ENCODE measurements at places on chromosomes 6 and 20. TPM values are rescaled to one million over a fixed set of nuclear protein-coding genes. Genes with fewer than 3 reads are reported as not detected.

DNA sequence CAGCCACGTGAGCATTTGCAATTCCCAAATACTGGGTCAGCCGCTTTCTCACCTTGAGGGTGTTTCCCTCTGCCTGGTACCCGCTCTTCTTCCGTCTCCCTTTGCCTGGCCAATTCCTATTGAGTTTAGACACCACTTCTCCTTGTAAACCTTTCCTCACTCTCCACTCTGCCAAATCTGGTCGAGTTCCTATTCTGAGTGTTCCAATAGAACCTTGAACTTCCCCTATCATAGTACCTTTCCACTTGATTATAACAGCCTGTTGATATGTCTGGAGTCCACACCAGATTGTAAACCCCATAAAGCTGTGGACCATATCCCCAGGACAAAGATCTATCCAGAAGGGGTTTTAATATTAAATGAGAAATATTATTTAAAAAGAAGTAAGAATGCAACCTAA, 36.0 kb upstream of the EDN1 start:
- DNase-seq: no peak

DNA sequence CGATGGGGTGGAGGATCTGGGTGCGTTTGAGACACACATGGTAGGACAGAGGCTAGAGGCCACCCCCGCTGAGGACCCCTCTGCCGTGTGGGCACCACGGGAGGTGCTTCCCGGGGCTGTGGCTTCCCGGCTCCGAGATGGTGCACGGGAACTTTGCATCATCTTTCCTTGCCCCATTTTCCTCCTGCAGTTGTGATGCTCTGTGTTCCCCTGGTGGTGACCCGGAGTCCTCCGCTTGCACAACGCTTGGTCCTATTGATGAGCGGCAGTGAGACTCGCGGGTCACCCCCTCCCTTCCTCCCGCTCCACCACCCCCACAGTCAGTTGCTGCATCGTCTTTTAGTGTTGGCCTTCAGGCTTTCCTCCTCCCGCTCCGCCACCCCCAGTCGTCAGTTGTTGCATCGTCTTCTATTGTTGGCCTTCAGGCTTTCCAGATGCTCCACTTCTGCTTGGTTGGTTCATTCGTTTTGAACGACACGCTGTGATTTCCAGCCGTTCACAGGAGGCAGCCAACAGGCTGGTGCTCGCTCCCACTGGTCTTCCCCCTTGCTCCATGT, 37.3 kb downstream of the PYGB start:
- no peak for DNase-seq

GRCh38 chr6:106572436-106572835, 56.9 kb downstream of the RTN4IP1 start:
- no peak for DNase-seq

DNA sequence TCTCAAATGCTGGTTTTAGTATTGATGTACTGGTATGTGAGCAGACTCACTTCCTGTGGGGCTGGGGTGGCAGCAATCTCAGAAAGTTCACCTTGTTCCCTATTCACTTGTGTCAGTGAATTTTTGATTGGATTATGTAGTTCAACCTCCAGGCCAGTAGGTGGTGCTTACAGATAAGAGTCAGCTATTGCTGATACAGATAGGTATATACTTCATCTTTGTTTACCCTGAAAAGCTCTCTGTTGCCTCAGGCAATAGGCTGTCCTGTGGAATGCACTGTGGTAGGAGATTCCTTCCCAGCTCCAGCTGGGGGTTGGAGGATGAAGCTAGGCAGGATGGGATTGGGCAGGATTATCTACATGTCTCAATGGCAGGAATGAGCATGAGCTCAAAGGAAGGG, 851.2 kb upstream of the EYS start:
- DNase-seq: no peak

The VSX1 gene
- polyA plus RNA-seq: 0.04 TPM

The HLA-DRA gene
- polyA plus RNA-seq: 45.8 TPM

The SPDEF gene
- polyA plus RNA-seq: 0.09 TPM
